ENCODE measurements at places on chromosomes 5 and 9.
A peak's percentile ranks its signal among the peaks of the same experiment; 100 is the strongest.

DNA sequence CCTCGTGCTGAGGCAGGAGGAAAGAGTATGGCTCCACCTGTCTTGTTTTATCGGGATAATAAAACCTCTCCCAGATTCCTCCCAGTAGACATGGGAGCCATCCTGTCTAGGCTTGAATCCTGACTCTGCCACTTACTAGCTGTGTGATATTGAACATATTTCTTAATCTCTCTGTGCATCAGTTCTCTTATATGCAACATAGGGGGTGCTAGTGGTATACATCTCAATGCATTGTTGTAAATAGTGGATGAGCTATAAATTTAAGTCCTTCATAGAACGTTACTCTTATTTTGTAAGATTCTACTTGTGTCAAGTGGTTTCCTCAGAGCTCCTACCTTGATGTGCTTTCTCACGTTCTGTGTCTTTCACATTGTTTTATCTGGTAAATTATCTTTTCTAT is 417.7 kb upstream of the POU5F2 start:
- peak; percentile 15 for DNase-seq

DNA sequence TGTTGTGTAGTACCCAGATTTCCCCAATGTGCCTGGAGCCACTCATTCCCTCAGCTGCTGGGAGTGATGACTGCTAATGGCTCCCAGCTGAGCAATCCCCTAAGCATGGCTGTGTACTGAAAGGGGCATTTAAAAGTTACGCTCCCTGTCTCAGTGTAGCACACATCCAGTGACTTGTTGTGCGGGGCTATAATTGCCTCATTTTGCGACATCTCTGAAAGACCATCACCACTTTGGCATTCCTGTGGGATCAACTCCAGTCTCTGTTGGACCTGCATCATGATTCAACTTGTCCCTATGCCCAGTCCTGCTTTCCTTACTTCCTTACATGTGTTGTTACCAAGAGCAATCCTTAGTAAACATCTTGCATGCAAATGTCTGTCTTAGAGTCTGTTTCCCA is 201.2 kb upstream of the MPDZ start:
- DNase-seq, result no peak

- peak; percentile 40 for DNase-seq
Measured at GRCh38 chr5:175457466-175457865, 13.5 kb upstream of the DRD1 start.

DNA sequence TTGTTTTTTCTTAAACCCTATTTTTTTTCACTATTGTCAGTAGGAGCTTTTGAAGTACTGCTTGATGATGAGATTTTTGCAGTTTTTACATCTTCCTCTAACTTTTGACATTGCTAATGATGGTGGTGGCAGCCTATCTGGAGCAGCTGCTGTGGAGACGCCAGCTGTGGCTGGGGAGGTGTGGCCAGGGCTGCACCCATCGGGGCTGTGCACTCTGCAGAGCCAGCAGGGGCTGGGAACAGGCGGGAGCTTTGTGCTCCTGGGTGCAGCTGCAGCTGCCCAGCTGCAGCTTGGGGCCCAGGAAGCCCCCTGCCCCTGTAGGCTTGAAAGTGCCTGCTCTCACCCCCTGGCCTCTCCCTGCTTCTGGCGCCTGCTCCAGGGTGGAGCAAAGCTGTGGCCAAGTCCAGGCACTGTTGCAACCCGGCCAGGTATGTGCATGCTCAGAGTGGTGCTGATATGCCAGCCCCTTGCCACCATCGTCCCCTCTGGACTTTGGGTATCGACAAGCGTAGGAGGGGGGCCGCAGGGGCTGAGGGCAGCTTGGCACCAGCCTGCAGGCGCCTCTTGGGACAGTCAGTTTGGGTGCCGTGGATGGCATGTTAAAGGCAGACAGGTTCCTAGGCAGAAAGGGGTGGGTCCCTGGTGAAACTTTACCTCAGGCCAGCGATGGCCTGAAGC is 39.2 kb downstream of the FER start:
- no peak for DNase-seq

GRCh38 chr5:28190011-28190410 is 1151.6 kb upstream of the CDH9 start:
- no peak for DNase-seq

GRCh38 chr9:38009035-38009501 is 60.0 kb downstream of the SHB start:
- DNase-seq, result no peak

- no peak for DNase-seq
Measured at GRCh38 chr5:13910637-13911288, 33.7 kb downstream of the DNAH5 start.

- DNase-seq, result no peak
Measured at GRCh38 chr9:128323212-128323730, 632 bp downstream of the COQ4 start.

DNA sequence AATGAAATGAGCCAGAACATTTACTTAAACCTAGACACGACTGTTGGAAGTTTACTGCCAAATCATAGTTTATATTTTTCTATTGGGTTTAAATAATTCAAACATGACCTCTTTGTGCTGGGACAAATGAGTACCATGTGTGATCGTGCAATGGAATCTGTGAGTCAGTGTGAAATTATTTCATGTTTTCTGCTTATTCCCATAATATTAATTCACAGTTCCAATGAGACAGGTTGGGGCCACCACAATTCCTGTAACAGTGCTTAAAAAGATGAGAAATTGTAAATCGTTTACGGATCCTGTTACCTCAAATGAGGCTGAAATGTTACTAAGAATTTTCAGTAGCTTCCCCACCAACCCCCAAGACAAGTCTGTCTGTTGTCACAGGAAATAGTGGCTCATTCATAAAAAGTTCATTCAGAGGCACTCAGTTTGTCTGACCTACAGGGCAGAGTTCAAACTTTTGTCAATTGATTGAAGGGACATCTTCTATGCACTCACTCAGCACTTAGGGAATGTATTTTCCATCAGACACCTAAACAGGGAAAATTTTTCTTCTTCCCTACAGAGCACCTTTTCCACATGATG is 563.9 kb upstream of the ADAMTS16 start:
- DNase-seq, result no peak

- no peak for DNase-seq
Measured at GRCh38 chr9:110116543-110116885, 91.4 kb downstream of the C9orf152 start.

- DNase-seq, result no peak
Measured at GRCh38 chr9:17490110-17490509, 88.8 kb upstream of the SH3GL2 start.

DNA sequence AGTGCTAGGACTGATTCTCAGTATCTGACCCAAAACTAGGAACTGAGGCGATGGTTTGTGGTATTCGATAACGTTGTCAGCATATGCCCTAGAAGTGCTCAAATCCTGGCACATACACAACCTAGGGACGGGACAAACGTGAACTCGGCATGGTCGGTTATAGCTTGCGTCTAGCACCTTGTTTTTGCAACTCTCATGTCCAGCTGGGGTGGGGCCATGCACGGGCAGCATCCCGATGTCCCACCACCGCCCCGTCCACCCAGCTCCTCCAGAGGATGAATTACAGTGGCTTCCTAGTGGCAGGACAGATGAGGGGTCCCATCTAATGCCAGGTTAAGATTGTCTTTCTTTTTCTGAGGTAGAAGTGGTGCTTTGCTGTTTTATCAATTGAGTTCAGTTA is 31.6 kb downstream of the PROP1 start:
- DNase-seq, result no peak

GRCh38 chr9:125466411-125466810 is 204.8 kb downstream of the GAPVD1 start:
- no peak for DNase-seq

GRCh38 chr5:131413605-131414559 is 150.0 kb downstream of the CDC42SE2 start:
- no peak for DNase-seq

Data from NAMALWA (cell line).